Bronchial epithelial cell (primary cell): ENCODE measurements at places on chromosomes 2 and 18. TPM values are rescaled to one million over a fixed set of nuclear protein-coding genes. Genes with fewer than 3 reads are reported as not detected.

- no peak for DNase-seq
Measured at GRCh38 chr2:228474466-228474865, 293.0 kb upstream of the SPHKAP start.

DNA sequence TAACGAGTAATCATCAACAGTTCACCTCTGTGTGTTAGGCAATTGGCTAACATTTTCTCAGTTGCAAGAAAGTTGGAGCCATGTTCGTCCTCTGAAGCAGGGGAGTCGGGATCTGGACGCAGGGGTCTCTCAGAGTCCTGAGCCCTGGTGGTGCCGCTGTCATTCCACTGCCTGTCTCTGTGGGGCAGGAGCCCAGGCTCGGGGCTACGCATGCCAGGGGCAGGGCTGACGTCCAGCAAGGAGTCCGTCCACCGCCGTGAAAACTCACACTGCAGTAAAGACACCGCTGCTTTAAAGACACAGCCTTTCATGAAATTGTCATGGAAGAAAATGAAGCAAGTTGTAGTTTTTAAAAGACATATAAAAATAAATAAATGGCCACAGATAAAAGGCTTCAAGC, 571.1 kb upstream of the SOX11 start:
- no peak for DNase-seq

GRCh38 chr18:49612515-49613033, 50.7 kb downstream of the LIPG start:
- peak; percentile 82 for DNase-seq

DNA sequence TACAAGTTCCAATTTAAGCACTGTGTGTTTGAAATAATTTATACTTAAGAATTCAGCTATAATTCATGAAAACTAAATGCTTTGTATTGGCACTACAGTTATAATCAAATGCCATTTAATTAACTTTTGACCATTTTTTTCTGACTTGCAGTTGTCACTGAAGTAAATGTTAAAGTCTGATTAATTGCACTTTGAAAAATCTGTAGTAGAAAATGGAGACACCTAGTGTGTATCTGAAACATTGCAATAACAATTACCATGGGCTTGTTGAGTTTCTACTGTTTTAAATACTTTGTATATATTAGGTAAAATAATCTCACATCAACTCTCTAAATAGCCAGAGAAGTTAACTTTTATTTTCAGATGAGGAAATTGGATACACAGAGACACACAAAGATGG, 458.6 kb upstream of the FSIP2 start:
- DNase-seq = peak; percentile 35

GRCh38 chr2:216056739-216057138, 24.9 kb downstream of the PECR start:
- DNase-seq = no peak

GRCh38 chr2:43052944-43053306, 173.5 kb downstream of the ZFP36L2 start:
- no peak for DNase-seq

DNA sequence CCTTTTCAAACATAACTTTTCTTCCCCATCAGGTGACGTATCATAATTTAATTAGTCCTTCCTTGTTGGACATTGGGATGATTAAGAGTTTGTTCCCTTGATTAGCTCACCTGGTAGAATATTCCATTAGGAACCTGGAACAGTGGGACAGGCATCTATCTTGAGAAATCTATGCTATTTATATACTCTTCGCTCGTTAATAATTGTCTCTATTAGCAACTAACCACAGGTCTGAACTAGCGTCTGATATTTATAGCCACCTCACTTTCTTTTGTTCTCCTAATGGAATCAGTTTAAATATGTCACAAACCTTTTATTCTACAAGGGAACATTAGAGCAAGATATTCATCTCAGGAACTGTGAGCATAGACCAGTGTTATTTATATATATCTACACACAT, 79.8 kb downstream of the MAPK4 start:
- no peak for DNase-seq

- DNase-seq = no peak
Measured at GRCh38 chr2:27559228-27559627, 23.6 kb upstream of the ZNF512 start.

DNA sequence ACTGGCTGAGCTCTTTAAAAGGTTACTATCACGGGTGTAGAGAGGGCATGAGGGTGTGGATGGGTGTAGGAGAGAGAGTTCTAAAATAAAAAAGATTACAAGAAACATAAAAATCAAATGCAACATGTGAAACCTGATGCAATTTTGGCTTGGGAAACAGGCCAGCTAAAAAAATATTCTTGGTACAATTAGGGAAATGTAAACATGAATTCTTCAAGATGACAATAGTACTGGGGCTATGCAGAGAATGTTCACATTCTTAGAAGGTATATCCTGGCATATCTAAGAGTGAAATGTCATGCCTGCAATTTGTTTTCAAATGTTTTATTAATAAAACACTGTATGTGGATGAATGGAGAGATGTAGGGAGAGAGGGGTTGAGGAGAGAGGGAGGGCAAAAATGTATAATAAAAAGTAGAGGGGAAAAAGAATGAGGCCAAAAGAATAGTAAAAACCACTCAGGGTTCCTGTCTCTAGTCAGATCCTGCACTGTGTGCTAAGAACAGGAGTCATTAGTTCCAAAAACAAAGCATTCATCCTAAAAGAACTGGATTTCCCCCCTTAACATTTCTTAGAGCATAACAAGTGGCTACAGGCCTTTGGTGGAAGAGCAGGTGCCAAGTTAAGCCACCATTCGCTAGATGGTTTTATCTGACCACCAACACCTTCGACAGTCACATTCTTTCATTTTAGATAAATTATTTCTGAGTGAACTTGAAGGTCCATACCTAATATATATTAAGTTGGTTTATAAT, 77.3 kb downstream of the LPIN2 start:
- no peak for DNase-seq

- peak; percentile 22 for DNase-seq
Measured at GRCh38 chr2:213104092-213104902, 47.1 kb downstream of the IKZF2 start.

- DNase-seq = no peak
Measured at GRCh38 chr2:71932037-71932779, 215.5 kb downstream of the CYP26B1 start.

DNA sequence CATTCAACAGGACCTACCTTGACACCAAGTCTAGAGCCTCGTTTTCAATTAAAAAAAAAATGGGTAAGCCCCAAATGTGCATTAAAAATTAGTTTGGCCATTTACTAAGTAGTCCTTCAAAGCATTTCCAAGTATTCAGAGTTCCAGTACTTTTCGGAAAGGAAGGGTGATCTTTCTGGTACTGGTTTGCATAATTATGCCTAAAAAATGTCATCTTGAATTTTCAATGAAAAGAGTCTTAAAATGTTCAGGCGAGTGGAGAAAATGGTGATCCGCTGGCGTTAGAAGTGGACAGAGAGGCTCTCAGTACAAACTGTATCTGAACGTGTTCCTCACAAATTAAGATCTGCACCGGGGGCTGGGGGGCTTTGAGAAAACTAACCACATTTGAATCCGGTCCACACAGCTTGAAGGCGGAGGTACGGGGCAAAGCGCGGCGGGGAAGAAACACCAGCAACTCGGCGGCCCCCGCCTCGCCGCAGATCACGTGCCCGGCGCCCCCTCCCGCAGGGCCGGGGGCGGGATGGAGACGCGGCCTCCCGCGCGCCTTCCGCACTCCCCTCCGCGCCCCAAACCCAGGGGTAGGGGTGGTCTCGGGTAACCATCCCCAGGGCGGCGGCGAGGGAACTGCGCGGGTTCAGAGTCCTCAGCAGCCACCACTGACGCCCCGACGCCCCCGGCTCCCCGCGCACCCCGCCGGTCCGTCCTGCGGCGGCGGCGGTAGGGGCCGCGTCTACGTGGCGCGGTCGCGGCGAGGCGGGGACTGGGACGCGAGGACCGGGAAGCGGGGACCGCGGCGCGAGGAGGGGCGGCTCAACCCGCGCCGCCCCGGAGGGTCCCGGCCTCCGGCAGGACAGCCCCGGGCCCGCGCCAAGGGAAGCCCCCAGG, 564 bp downstream of the LPIN2 start:
- no peak for DNase-seq

GRCh38 chr2:209322041-209322440, 101.8 kb upstream of the MAP2 start:
- no peak for DNase-seq

DNA sequence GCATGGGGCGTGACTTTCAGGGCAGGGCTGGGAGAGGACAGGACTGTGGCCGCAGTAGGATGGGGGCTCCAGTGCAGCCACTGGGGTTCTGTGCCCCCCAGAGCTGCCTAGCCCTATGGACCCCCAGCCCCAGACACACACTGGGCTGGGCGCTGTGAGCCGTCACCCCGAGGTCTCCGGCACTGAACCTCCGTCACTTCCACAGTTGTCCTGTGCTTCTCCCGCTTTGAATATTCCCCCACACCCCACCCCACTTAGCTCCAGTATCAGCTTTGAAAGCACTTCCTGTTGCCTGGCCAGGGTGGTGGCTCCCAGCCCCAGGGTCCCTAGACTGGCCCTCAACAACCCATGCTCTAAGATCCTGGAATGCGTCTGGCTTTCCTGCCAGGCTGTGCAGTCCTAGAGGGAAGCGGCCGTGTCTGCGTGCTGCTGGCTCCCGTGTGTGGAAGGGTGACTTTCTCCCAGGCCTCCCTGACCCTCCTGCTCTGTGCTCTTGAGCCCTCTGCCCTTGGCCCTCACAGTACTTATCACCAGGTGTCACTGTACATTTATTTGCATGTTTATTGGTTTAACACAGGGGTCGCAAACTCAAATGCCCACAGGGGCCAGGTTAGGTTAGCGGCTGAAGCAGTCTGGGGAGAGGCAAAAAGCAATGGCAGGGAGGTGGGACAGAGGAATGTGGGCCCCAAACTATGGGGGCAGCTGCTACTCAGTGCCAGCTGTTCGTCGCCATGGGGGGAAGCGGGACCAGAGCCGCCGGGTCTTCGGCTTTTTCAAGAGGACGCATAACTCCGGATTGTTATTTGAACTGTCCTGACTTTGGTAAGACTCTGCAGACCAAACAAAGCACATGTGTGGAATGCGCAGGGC, 9.9 kb downstream of the OBSL1 start:
- DNase-seq = no peak

DNA sequence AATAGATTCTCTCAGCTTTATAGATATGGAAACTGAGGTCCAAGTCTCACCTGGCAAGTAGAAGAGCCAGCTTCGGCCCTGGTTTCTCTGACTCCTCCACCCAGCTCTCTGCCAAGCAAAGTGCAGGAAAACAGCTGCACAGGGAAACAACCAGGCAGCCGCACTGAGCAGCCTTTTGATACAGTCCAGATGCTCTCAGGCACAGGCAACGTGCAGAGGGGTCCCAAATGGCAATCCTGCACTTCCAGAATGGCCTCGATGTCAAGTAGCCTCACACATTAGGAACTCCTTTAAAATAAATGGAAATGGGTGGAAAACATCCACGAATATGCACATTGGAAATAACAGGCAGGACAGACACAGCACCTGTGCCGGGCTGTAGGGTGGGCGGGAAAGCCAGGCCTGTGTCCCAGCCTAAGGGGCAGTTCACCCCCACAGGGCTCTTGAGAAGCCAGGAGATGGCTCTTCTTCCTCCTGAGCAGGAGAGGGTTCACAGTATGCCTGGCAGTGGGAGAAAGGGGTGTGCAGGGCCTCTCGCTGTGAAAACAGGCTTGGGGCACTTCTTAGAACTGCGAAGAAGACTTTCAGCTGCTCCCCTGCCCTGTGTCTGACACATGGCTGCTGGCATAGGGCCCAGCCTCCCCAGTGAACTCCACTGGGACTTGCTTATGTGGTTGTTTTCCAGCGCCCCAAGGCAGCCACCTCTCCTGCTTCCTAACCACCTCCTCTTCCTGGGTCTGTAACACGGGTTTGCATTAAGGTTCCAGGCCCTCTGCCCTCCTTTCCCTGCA, 63.9 kb upstream of the TUBA3E start:
- DNase-seq = peak; percentile 29

DNA sequence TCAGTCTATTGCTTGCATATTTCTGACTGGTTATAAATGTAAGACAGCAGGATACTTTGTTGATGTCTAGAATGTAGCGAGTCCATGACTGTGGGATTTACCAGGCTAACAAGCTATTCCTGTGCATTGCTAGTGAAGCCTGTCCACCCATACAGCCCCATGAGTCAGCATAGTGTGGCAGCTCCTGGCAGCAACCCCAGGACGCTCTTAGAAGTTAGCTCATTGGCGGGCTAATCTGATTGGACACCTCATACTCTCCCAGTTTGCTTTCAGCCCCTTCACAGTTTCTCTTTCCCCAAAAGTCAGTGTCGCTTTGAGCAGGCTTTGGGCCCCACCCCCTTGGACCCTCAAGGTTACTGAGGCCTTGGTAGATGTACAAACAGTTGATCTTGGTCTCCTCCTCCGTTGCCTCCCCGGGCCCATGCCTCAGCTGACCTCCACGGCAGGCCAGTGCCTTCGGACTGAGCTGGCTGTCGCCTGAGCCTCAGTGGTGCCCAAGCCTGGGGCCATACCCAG, 48.0 kb downstream of the COA5 start:
- DNase-seq = peak; percentile 62

DNA sequence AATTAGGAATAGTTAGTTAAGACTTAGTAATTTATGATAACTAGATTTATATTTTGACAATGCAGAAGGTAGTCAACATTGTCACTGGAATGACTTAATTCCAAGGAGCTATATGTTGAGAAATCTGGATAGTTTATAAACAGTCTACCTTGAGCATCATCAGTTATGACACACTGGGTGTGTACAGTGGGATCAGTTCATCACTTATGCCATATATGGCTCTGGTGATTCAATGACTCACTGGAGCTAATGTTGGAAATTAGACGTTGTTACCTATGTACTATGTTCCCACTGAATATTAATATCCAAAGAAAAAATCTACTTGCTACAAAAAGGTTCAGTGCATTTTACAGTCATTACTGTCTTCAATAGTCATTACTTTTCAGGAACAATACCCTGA, 34.0 kb upstream of the ITPRID2 start:
- peak; percentile 99 for DNase-seq

DNA sequence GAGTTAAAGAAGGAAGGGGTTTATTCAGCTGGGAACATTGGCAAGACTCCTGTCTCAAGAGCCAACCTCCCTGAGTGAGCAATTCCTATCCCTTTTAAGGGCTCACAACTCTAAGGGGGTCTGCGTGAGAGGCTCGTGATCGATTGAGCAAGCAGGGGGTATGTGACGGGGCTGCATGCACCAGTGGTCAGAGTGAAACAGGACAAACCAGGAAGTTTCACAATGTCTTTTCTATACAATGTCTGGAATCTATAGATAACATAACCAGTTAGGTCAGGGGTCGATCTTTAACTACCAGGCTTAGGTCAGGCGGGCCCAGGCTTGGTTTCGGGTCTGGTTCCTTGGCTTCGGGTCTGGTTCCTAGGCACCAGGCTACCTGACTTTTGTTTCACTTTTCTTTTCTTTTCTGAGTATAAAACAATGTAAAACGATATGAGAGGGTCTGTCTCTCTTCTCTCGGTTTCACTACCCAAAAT, 30.1 kb upstream of the LIPG start:
- no peak for DNase-seq

OTOS gene
- not detected in 2 replicates for total RNA-seq

UGGT1 gene
- 41.2 and 49.8 TPM in 2 replicates for total RNA-seq

GPR45 gene
- total RNA-seq = not detected in 2 replicates

TFPI gene
- total RNA-seq = 0.64 and 2.1 TPM in 2 replicates

C2orf92 gene
- 0.26 and 0.51 TPM in 2 replicates for total RNA-seq

ABCG5 gene
- total RNA-seq = not detected in 2 replicates

GAL3ST2 gene
- not detected in 2 replicates for total RNA-seq

FBXO15 gene
- 0.13 TPM in 1 of 2 replicates, not detected in the other for total RNA-seq

CAPN14 gene
- 10.3 and 35.1 TPM in 2 replicates for total RNA-seq

ANKRD30B gene
- total RNA-seq = not detected in 2 replicates

ATP5F1A gene
- 506 and 666 TPM in 2 replicates for total RNA-seq

CCL20 gene
- 1.5 and 3.7 TPM in 2 replicates for total RNA-seq

DYNAP gene
- total RNA-seq = not detected in 2 replicates

TNFAIP6 gene
- 0.13 and 2.6 TPM in 2 replicates for total RNA-seq

MREG gene
- total RNA-seq = 24.7 and 28.8 TPM in 2 replicates
